ENCODE measurements at places on chromosomes 11 and 22.

- DNase-seq: no peak
These were observed 1125.0 kb downstream of the BRD1 start for GRCh38 chr22:48702573-48703264.

DNA sequence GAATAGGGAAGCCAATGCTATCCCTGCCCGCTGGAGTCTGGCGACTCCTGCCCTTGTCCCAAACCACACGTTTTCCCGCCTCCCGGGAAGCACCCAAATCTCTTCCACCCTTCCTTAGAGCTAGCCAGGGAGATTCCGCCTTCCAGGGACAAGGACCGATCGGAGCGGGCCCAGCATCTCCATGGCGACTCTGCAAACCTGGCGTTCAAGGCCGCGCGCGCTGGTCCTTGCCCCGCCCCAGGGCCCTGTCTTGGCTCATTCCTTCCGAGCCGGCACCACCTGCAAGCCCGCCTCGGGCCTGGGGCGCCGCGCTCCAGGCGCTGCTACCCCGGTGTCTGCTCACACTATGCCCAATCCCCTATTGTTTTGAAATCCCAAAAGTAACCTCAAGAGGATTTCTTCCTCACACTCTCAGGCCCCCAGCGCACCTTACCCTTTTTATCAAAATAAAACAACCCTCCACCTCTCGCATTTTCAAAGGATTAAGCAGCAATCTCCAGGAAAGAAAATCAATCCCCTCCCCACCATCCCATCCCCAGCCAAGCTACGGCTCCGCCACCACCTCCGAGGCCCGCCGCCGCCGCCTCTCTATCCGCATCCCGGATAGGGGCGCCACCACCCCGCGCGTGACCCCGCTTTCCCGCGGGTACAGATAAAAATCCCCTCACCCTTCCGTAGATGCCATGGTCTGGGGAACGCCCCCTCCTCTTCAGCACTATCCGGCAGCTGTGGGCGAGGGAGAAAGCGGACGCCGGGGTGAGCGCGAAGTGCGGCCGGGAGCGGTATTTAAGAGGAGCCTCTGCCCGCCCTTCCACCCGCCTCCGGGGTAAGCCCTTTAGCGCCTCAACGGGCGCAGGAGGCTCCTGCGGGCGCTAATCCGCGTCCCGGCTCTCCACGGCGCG is 825 bp downstream of the SLC1A2 start:
- no peak for DNase-seq

DNA sequence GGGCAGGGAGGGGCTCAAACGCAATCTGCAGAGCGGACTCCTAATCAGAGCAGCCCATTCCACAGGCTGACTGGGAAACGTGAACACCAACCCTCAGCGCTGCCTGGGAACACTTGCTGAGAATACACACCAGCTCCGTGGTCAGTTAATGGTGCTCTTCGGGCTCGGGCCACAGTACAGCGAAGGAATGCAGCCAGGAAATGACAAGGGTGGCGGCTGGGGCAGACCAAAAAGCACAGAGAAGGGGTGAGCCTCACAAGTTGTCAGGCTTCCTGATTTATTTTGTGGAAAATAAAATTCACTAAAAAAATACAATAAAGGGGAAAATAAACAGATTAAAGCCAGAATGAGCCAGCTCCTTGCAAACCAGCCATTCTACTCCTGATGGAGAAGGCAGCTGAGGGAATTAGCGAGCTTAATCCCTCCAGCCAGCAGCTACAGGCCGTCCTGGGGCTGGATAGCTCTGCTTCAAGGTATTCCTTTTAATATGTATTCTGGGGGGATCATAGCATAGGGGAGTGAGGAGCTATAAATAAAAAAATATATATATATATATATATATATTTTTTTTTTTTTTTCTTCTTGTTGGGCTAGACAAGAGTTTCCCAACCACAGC is 165.5 kb upstream of the NTM start:
- no peak for DNase-seq

DNA sequence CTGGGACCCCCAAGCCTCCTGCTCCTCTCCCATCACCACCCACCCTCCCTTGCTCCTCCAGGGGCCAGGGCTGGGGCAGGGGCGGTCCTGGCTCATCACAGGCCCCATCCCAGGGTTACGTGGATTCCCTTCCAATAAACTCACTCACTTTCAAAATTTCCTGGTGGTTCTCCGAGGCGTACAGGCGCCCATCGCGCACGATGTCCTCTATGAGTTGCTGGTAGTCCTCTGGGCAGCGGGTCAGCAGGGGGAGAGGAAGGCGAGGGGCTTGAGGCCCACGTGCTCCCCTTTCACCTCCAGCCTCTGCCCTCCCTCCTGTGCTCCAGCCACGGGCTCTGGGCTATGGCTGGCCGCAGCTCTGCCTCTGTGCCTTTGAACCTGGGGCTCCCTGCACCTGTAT is 20.5 kb upstream of the TTLL12 start:
- no peak for DNase-seq

DNA sequence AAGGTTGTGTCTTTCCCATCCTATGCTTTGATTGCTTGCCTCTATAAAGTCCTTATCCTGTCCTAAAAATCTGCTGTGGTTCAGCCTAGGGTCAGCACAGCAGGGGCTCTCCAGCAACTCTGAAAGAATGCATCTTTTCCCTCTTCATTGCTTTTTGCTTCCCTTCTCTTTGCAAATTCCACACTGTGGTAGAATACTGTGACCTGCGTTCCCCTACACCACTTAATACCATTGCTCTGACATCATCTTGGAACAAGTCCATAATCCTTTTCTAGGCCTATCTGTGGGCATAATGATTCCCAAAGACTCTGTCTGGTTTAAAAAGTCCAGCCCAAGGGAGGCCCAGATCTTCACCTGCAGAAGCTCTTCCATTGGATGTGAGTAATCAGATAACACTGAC is 177.7 kb downstream of the NAV2 start:
- DNase-seq: no peak

- DNase-seq: no peak
These were observed 25.8 kb downstream of the HPS4 start for GRCh38 chr22:26457661-26458272.

DNA sequence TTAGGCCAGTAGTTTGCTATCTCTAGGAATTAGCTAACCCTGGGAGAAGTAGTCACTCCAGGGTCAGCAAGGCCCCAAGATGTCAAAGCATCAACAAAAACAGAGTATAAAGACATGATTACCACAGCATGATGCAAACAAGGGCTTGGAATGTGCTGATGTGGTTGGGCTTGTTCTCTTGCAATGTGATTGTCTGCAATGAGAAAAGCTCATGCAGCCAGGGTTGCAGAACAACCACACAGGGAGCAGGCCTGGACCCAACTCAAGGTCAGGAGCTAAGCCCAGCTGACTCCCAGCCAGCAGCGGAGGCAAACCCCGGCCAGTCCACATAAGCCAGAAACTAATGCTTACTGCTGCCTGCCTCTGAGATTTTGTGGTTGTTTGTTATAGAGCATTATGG is 132.4 kb upstream of the ZC3H12C start:
- no peak for DNase-seq

- no peak for DNase-seq
These were observed 24.7 kb downstream of the DGCR2 start for GRCh38 chr22:19097518-19097917.

DNA sequence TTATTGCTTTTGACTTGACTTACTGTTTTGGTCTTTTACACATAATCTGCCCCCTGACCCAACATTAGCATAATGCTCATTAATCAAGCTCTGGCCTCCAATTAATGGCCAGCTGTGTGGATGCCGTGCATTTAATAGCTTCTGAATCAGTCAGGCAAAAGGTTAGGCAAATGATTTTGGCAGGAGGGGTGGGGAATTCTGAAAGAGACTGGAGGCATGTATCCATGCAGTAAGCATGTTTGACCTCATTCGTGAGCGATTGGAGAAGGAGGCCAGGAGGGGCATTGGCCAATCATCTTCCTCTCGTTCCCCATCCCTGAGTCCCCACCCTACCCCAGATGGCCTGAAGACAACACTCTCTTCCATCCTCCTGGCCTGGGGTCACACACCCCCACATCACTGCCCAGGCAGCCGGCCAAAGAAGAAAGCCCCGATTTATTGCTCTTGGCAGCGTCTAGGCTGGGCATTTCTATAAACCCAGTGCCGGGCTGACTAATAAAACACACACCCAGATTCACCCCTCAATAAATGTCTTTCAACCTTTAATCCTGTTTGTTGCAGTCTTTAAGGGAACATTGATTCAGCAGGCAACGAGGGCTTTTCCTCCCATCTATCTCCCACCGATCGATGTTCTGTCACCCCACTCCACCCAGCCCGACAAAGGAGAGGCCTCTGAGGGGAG is 150.0 kb downstream of the OPCML start:
- DNase-seq: no peak

GRCh38 chr11:94629741-94630140 is 62.6 kb downstream of the PIWIL4 start:
- DNase-seq: no peak

DNA sequence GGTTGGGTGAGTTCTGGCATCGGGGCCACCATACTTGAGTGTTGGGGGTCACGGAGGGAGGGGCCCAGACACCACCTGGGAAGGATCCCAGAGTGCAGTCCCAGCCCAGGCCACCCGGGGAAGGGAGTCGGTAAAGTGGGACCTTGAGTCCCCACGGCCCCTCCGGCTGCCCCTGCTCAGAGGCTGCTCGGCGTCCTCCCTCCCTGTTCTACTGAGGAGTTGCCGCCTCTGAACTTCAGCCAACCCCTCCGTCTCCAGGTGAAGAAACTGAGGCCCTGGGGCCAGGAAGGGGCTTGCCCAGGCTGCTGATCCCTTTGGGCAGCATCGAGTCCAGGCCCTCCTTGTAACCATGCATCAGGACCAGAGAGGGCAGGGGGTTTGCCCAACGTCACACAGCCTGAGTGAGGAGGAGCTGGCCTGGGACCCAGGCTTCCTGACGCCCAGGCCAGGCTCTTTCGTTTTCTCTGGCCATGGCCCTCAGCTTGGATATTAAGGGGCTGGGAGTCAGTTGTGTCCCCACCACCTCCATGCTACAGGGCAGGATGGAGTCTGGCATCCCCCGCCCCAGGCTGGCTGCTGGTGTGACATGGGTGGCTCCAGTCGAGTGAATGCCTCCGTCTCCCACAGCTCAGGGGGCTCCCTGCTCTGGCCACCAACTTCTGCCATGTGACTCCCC is 1.3 kb downstream of the PARVG start:
- DNase-seq: no peak

DNA sequence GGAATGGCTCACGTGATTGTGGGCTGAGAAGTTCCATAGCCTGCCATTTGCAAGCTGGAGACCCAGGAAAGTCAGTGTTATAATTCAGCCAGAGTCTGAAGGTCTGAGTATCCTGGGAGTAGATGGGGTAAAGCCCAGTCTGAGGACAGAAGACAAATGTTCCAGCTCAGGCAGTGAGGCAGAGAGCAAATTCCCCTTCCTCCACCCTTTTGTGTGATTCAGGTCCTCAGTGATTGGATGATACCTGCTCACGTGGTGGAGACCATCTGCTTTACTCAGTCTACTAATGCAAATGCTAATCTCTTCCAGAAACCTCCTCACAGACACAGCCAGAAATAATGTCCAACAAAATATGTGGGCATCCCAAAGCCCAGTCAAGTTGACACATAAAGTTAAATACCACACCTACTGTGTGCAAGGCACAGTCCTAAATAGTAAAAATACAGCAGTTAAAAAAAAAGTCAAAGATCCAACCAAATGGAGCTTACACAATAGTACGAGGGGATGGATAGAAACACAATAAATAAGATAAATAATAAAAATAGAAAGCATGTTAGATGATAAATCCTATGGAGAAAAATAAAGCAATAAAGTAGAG is 13.2 kb upstream of the APOL6 start:
- no peak for DNase-seq

DNA sequence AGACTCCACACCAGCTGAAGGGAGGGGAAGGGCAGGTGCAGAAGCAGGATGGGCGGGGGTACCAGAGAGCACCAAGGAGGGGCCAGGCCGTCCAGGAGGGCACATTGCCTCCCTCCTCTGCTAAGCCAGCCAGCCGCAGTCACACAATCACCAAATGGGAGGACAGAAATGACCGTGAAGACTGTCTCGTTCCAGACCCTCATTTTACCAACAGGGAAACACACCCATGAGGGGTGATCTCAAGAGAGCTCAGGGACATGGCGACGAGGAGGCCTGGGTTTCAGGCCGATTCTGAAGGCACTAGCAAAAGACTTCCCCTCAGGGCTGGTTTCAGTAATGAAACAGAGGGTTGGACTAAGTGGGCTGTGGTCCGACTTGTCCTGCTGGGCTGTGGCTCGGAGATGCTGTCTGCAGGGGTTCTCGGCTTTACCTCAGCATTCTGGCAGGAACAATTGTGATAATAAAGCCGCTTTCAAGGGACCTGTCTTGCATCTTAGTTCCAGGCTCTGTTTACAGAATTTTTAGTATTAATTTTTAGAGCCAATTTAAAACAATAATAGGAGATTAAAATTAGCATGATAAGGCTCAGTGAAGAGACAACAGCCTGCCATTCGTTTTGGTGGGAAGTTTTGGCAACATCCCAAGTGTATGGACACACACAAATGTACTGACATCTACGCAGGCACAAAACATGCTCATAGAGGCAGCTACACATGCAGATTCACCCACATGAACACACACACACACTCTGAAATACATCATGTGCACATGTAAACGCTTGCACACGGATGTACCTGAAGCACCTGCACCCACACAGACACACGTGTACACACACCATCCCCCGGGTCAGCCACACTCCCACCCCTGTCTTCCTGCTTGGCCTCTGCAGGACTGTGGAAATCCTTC is 2.0 kb upstream of the B3GAT1 start:
- no peak for DNase-seq

DNA sequence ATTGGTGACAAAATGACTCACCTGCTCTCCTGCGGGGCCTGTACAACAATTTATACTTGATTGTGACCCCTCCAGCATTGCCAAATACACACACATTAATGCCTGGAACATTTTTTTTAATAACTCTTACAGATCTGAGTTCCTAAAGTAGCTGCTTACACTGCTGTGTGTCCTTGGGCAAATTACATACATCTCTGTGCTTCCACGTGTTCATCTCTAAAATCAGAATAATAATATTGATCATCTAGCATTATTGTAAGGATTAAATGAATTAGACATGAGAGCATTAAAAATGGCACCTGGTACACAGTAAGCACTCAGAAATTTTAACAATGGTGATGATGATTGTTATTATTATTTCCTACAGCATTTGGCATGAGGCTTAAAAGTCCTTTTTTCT is 21.5 kb upstream of the WT1 start:
- DNase-seq: no peak

GRCh38 chr11:69587454-69588090 is 53.4 kb upstream of the CCND1 start:
- DNase-seq: no peak

- DNase-seq: no peak
These were observed 26.8 kb upstream of the WT1 start for GRCh38 chr11:32462011-32462690.

DNA sequence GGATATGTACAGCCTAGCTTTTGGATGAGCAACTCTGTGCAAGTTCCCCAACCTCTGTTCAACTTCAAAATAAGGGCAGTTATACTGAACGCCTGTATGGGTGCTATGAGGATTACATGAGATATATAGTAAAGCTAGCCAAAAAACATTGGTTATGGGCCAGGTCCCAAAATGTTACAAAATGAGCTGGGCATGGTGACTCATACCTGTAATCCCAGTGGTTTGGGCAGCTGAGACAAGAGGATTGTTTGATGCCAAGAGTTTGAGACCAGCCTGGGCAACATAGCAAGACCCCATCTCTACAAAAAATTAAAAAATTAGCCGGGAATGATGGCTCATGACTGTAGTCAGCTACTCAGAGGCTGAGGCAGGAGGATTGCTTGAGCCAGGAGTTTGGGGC is 118.4 kb downstream of the TEAD1 start:
- no peak for DNase-seq

GRCh38 chr11:72234514-72234830 is 9.5 kb downstream of the PHOX2A start:
- DNase-seq: no peak

Data from urinary bladder (tissue), 4 donors.